Astrocyte of the hippocampus (primary cell): ENCODE measurements at places on chromosomes 4 and X.

DNA sequence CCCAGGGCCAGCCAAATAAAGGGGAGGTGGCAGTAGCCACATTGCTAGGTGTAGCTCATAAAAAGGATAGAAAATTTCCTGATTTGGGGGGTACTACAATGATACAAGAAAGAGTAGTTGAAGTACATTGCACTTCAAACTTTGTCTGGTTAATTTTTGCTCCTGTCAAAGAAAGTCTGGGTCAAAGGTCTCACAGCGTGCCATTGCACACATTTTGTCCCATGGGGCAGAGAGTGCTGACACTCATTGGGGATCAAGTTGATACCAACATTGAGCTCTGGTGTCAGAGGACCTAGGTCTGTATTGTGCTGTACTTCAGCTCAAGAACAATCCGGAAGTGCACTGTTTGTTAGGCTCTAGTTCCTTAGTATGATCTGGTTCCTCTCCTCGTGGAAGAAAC lies 229.2 kb upstream of the AGTR2 start:
- no peak for DNase-seq

DNA sequence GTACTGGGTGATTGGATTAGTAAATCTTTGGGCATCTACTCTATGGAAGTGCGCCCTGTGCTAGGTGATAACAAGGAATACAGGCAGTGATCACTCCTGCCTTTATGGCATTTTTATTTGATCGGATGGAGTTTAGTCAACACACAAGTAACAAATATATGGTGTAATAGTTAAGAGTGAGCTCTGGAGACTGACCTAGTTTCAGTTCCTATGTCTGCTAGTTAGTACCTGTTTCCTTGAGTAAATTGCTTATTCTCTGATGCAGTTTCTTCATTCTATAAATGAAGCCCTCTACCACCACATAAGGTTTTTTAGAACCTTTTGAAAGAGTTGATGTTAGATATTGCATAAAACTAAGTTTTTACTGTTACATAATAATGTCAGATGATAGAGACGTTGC lies 134.6 kb downstream of the KDM6A start:
- no peak for DNase-seq

DNA sequence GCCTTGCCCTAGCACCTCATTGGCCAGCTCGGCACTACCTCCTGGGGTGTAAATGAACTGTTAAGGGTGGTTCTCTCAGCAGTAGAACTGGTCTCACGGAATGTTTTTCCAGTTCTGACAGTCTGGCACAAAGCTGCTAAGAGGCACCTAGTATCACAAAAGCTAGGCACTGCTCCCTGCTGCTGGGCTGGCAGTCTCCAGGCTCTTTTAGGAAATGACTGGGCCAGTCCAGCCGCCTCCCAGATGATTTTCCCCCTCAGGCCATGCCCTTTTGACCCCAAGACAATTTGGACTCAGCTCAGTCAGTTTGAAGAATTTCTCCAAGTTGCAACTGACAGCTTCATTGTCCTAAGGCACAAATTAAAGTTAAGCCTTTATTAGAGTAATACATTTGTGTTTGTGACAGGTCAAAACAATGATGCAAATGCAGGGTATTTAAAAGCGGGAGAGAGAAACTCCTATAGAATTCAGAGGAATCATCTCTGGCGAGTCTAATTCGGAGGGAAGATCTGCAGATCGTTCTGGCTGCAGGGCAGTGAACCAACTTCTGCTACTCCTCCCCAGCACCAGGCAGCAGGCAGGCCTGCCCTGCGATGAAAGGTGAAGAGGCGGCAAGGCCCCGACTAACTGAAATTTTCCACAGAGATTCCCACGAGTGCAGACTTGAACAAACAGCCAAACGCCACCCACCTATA lies 7.9 kb downstream of the FRMD7 start:
- peak; percentile 14 for DNase-seq

GRCh38 chr4:69095301-69095731 lies 958 bp upstream of the UGT2B7 start:
- peak; percentile 56 for DNase-seq

DNA sequence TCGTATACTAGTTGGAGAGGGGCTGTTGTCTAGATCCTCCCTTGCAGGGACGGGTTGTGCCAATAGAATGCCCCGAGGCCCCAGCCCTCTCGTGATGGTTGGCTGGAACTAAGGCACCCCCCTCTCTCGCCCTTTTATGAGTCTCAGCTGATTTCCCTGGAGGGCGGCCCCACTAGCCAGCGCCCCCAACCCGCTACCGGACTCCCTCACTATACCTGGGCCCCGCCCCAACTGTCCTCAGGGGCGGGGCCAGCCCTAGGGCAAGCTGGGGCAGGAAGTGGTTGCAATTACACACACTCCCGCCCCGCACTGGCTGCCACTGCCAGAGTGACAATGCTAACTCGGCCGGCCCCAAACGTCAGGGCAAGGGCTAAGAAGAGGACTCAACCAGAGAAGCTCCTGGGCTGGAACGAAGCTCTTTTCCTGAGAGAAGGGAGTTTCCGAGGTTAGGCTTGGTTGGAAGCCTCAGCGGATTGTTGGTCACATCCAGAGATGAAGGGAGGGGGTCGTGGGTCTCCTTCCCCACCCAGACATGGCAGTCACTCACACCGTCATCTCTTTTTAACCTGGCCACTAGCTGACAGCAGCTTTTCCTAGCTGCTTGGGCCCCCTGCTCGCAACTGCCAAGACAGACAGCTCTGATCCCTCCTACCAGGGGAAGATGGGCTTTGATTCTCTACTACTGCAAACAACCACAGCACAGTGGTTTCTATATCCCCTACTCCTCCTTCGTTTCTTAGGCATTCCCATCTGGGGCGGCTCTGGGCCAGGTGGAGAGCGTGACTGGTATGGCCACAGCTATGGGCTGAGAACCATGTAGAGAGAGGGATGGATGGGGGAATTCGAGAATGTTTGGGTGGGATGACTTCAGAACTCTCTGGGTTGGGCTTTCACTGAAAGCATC lies 21.0 kb upstream of the BCORL1 start:
- peak; percentile 33 for DNase-seq

- DNase-seq = peak; percentile 42
Measured at GRCh38 chr4:5750946-5751665, 40.1 kb downstream of the EVC start.

- peak; percentile 5 for DNase-seq
Measured at GRCh38 chrX:47523713-47524166, 37.3 kb upstream of the ARAF start.

GRCh38 chr4:155009288-155009687 lies 199.1 kb upstream of the NPY2R start:
- DNase-seq = no peak

DNA sequence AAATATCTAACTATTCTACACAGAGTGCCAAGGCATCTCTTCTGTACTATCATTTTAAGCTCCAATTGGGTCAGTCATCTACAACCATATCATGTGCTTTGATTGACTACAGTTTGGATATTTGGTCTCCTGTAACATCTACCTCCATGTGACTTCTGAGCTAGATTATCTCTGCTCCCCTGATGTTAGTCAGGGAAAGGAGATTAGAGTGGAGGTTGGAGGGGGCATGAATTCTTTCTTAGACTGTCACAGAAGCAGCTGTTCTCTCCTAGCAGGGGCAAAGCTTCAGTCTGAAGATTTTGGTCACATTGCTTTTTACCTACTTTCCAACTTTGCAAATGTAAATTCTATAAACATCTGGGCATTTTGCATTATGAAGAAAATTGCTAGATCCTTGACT lies 62.6 kb upstream of the C4orf54 start:
- DNase-seq = no peak

GRCh38 chrX:147981038-147981752 lies at the start of gene FMR1NB:
FMR1NB (plus strand) TSS chrX:147981337; CDS start chrX:147981403, 66 bp downstream.
- DNase-seq = no peak

DNA sequence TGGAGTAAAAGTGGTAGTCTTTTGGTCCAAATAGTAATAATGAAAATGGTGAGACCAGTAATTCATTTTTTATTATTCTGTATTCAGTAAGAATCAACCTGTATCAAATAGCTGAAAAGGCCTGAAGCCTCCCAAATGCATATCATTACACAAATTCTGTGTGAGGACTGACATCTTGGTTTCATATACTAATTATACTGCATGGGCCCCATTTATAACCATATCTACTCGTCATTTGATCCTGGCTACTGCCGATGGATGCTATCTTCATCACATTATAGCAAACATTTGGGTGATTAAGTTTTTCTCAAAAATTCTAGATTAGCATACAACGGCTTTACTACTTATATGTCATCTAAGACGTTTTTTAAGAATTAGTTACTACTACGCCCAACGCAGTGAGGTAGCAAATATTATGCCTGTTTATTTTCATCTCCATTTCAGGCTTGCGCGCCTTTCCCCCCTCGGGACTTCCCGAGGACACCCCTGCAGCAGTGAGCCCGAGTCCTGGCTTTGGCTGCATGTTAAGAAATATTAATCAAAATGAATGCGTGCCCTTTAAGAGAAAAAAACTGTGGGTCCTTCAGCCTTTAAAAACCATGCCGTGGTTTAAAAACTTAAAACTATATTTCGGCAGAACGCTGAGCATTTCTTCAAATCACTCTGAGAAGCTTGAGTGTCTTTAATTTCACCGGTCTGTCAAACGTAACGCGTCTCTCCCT lies 814 bp upstream of the MMAA start:
- DNase-seq = no peak

- DNase-seq = no peak
Measured at GRCh38 chr4:165827018-165827417, 46.0 kb upstream of the TLL1 start.

DNA sequence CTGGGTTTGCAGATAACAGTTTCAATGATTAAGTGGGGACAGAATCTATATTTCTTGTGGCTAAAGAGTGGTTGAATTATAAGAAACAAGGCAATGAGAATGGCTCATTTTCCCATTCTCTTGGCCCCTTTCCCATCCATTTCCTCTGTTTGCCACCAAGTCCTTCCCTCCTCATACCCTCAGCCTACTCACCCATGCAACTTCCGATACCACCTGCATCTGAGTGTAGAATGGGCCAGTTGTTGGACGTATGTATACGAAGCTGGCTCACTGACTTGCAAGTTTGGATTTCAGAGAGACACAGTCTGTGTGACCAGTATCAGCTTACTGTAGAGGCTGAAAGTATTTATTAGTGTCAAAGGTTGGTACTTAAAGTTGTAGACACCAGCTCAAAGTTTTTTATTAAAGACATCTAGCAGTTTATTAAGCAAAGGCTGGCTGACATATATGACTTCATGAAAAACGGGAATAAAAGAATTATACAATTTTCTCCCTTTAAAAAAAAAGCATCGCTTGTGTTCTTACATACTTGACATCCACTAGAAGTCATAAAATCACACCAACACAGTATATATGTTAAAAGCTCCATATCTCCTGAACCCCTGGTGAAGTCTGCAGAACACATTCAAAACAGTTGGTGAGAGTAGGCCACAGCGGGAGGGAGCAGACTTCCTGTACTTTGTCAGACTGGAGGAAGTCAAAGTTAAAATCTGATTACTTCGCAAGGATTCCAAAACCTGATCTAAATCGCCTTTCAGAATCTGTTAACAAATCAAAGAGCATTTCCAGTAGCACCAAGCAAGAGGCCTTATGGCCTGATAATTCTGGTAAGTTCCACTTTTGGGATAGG lies 22.4 kb upstream of the STIM2 start:
- no peak for DNase-seq

GRCh38 chr4:183448436-183448835 lies 4.0 kb downstream of the CDKN2AIP start:
- DNase-seq = no peak
